Psoas muscle (tissue), 8 donors: ENCODE measurements at places on chromosomes 2 and 18. TPM values are rescaled to one million over a fixed set of nuclear protein-coding genes. Genes with fewer than 3 reads are reported as not detected.

Gene LONRF2
- total RNA-seq: 11.5 TPM

Gene ASTL
- total RNA-seq: not detected

Gene CD302
- total RNA-seq: 4.6 TPM

Gene DLX1
- not detected for total RNA-seq

Gene PRKAG3
- 187 TPM for total RNA-seq

- DNase-seq: no peak
Measured at GRCh38 chr2:173966274-173967098, 1.3 kb upstream of the SP3 start.

DNA sequence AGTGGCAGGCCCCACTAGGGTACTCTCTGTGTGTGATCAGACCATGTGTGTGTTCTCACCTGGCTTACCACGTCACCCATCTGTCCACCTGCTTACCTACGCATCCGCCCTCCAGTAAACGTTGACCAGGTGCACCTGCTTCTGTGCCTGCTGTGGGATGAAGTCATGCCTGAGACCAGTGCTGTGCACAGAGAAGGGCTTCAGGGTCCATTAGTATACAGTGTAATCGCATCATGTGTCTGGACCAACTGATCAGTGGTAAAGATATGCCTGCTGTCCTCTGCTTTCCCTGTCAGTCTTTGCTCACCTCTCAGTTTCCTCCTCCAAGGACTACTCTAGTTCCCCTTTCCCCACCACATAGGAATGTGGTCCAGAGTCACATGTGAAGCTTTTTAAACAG is 109.3 kb downstream of the FHOD3 start:
- DNase-seq: no peak

GRCh38 chr2:13113002-13113401 is 396.3 kb downstream of the TRIB2 start:
- no peak for DNase-seq

Gene EFR3B
- 5.9 TPM for total RNA-seq

GRCh38 chr2:233354500-233354924 is 218 bp downstream of the DGKD start:
- DNase-seq: no peak

Gene G6PC2
- not detected for total RNA-seq

Gene ARPC2
- 150 TPM for total RNA-seq

- no peak for DNase-seq
Measured at GRCh38 chr2:11505652-11506610, 27.9 kb upstream of the GREB1 start.

DNA sequence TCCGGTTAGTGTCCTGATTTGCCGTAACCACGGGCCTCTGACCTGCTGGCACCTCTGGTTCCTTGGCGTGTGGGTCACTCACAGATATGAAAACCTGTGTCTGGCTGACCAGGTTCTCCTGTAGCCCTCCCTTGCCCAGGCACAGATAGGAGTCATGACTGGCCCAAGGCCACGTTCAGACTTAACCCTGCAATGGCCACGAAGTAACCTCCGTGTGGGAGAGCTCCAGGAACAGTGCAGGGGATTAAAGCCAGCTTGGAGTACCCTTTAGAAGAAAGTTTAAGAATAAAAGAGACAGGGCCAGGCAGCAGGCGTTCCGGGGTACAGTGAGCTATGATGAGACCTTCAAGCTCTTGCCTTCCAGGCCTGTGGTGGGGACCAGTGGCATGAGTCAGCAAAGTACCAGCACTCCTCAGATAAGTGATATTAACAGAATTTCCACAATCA is 25.5 kb downstream of the CENPO start:
- peak; percentile 19 for DNase-seq

Gene NAT8
- not detected for total RNA-seq

DNA sequence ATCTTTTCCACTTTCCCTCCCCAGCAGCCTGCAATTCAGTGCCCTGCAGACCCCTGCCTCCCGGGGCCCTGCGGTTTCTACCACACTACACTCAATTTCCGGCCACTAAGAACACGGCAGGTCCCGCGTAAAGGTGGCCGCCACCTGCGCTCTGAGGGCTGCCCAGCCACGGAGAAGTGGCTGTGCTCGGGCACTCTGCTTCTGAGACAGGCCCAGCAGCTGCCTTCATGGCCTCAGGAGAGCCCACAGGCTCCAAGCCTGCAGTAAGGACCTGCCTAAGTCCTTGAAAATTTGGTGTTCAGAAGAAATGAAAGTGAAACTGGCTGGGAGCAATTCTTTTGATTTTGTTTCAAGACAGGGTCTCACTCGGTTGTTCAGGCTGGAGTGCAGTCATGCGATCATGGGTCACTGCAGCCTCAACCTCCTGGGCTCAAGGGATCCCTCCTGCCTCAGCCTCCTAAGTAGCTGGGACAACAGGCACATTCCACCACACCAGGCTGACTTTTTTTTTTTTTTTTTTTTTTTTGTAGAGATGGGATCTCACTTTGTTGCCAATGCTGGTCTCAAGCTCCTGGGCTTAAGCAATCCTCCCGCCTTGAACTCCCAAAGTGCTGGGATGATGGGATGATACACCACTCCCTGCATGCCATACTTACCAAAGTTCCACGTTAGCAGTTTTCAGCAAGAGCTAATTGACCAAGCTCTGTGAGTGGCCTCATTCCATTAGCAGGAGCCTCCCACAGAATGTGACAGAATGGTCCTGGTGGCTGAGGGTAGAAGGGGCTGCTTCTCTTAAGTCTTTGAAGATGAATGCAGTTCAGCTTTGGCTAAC is 14.6 kb upstream of the ALPP start:
- no peak for DNase-seq

- no peak for DNase-seq
Measured at GRCh38 chr2:9737053-9737875, 106.0 kb upstream of the TAF1B start.

DNA sequence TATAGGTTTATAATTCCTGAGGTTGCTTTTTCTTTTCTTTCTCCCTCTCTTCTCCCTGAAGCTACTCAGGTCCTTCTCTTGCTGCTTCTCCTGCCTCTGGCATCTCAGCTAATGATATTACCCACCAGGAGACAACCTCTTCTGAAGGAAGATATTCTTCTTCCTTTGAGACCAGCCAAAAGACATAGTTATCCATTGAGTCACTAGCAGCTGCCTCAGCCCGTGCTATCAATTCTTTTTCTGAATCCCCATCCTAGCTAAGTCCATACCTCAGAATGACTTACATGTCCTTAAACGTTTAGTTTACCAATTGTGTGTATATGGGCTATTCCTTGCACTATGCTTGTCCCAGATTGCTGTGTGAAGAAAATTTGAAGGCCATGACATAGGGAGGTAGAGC is 25.0 kb upstream of the RNF103 start:
- no peak for DNase-seq

DNA sequence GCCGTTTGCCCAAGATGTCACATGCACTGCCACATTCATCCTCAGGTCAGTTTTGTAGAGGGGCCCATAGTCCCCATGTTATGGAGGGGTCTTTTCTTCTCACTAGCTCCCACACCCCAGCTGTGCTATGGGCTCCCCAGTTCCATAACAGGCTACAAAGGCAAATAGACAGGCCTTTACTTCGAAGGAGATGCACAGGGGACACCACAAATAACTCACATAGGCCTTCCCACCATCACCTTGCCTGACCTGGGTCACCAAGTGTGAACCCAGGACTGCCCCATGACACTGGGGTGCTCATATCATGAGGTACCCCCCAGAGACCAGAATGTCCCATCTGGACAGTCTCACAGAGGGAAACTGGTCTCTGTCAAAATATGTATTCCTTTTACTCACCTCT is 15.0 kb upstream of the INO80C start:
- no peak for DNase-seq

- no peak for DNase-seq
Measured at GRCh38 chr2:45583977-45584376, 27.1 kb downstream of the SRBD1 start.

DNA sequence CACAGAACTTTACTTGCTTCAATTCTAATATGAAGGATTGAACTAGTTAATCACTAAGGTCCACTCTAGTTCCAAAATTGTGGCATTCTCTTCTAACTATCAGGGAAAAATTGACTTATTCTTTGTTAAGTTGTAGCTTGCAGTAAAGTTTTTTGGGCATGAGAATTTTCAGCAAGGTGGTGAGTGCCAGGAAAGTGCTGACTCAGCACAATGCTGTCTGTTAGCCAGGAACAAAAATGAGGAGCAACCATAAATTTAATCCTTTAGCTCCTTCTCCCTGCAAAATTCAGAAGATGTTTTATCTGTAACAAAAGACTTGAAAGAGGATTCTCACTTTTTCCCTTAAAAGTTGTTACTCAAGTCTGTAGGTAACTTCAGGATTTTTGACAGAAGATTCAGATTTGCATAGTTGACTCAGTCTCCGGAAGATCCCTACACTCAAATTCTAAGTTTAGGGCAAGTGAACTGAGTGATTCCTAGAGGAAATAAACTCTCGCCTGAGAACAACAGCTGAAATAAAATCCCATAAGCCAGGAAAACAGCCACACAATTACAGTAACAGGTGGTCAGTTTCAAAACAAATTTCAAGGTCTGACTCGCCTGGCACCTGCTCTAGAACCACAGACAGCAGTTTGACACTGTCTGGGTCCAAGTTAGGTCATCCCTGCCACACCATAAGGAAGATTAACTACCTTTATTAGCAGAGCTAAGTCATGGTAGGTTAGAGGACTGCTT is 20.2 kb upstream of the DARS1 start:
- no peak for DNase-seq

DNA sequence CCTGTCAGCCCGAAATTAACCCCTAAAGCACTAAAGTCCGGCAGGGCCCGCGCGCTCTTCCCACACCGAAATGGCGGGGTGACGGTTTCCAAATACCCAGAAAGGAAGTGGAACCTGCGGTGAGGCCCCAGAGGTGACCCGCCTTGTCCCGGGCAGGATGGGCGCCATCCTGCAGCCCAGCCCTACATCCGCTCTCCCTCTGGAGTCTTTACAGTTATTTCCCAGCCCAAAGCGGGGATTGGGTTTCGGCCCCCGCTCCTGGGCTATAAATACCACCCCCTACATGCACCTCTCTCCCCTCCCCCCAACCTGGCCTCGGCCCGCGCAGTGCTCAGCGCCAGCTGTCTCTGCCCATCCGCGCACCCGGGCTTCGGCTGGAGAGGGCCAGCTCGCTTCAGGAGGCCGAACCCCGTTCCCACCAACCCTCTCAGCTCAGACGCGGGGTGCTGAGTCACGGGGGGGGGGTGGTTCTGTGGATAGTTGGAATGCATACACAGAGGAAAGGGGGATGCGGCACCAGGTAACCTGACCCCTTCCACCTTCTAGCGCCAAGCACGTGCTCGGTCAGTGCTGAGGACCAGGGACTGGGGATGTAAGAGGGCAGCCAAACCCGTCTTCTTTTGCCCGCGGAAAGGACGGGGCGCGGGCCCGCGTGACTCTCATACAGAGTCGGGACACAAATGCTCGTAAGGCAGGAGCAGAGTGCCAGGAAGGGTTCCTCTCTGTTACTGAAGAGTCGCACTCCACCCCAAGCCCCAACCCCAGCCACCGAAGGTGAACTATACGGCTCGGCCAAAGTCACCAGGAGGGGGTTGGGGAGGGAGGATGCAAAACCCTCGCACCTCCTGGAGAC is at the start of gene TUBA4B:
Gene TUBA4B, plus strand, starts transcription at position 344 of the 853 bp plus-strand sequence. Its CDS starts 165 bp downstream, at position 509.
- DNase-seq: peak; percentile 93

Gene RAB17
- 1.1 TPM for total RNA-seq
